CD4-positive, alpha-beta T cell treated with Interleukin-12 subunit alpha and Interleukin-12 subunit beta, for 1 hour (primary cell): ENCODE measurements at places on chromosomes 4 and X.
A peak's percentile ranks its signal among the peaks of the same experiment; 100 is the strongest.

DNA sequence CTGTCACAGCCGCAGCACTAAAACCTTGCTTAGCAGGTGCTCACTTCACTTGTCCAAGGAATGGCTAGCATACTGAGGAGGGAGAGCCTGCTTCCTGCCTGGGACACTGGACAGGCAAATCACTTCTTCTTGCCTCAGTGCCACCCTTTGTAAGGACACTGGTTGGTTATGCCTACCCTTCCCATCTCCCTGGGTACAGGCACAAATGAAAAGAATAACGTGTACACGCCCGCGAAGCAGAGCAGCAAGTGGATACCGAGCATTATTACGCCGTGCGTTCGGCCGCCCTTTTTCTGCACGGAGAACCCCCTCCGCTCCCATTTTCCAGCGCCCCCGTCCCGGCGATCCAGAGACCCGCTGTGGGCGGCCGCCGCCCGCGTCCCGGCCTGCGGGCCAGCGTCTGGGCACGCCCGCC is 338 bp upstream of the KLHL2 start:
- DNase-seq, result no peak

- no peak for DNase-seq
These were observed 35.4 kb upstream of the TMEM184C start for GRCh38 chr4:147581606-147582350.

DNA sequence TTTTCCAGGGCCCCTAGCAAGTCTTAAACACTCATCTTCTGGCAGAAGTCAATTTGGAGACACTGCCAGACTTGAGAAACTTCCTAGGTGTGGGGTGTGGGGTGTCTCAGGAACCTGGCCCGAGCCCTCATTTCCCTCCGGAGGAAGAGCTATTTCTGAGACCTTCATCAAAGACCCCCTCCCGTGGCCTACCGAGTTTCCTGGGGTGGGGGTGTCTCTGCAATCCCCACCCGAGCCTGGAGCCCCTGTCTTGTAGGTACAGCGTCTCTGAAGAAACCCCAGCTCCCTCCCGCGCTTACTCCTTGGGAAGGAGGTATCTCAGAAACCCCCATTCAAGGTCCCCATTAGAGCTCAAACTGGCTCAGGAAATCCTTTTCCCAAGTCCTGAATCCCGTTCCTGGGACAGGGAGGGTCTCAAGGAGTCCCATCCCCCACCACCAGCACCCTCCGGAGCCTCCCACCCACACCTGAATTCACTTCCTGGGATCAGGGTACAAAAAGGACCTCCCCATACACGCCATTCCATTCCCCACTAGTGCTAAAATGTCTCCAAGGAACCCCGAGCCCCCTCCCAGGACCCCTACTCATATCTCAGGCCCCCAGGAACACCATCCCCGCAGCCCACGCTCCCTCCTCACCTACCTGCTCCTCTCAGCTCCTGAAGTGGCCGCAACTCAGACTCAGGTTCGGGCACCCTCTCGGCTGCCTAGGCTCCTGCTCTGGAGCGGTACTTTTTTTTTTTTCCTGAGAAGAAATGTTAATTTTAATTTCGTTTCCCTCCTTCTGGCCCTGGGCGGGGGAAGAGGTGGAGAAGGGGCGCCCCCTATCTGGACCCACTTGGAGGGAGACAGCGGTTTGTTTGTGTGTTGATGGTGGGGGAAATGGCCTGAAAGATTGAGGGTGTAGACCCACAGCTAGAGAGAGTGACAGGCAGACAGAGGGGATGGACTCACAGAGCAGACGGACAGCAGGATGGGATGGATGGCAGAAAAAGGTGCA is 1.1 kb downstream of the SLC38A5 start:
- peak; percentile 57 for DNase-seq

DNA sequence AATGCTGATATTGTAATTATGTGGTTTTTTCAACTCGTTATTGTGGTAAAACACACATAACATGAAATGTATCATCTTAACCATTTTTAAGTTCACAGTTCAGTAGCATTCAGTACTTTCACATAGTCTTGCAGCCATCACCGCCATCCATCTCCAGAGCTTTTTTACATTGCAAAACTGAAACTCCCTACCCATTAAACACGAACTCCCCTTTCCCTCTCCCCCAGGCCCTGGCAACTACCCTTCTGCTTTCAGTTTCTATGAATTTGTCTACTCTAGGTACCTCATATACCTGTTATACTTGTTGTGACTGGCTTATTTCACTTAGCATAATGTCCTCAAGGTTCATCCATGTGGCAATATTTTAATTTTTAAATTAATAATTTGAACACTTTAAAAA is 380.6 kb downstream of the MAPK10 start:
- no peak for DNase-seq

DNA sequence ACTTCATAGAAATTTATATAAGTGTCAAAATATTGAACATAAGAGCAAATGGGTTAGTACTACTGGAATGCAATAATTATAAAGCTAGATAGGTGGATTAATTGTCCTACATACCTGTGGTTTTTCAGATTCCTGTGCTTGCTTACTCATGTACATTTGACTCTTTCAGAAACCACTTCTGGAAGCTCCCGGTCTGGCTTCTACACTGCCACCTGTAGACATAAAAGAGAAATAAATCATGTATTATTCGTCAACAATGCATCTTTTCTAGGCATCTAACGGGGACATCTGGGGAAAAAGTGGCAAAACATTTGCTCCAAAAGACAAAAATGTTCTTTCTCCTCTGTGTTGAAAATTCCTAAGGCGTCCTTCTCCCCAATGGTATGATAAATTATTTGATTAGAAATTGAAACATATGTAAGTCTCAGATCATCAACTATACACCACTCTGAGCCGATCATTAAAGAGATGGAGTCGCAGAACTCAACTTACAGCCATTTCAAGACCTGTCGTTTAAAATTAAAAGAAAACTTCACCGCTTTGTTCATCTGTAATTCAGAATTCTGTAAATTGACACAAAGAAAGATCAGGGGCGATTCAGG is 648.7 kb upstream of the DIPK2B start:
- DNase-seq, result peak; percentile 51

DNA sequence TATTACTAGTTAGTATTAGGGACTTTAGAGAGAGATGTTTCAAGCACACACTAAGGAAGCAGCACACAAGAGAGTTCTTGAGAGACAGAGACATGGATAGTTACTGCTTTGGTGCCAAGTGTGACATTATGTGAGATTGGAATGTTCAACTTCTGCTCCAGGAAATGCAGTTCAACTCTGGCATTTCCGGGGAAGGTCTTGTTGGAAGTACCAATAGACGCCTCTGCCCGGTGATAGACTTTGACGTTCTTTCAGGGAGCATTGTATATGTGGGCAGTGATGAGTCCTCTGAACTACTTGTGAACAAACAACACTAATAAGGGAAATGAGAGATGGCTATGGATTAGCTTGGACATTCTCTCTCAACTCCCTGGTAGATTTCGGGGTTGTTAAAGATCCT is 638.1 kb upstream of the BOD1L1 start:
- DNase-seq, result no peak

DNA sequence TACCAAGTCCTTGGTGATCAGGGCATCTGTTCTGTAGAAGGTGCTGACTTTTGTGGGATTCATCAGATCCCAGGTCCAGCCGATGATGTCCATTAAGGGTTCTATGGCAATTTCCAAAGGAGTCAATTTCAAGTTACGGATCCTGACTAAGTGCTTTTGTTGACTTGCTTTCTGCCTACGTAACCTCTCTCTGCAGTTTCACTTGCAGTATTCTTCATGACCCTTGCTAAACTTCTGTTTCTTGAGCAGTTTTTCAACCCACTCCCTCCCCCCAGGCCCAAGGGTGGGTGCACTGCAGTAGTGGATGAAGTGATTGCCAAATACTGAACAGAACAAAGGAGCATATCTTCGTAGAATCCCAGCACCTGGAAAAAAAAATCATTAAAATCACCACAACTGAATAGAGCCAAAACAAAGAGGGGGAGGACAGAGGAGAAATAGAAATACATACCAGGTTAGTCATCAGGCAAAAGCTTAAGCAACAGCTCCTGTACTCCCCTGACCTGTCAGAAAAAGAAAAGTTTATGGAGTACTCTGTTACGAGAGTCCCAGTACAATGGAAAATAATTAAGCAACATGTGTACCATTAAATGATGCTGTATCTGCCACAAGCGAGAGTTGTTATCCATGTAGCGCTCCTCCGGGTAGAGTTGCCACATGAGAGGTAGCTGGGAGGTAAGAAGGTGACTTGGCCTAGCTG is 5.8 kb downstream of the CMC4 start:
- DNase-seq, result no peak

- no peak for DNase-seq
These were observed 84.4 kb downstream of the PPARGC1A start for GRCh38 chr4:23805450-23805851.

GRCh38 chr4:108446556-108446955 is 173.8 kb upstream of the RPL34 start:
- no peak for DNase-seq

DNA sequence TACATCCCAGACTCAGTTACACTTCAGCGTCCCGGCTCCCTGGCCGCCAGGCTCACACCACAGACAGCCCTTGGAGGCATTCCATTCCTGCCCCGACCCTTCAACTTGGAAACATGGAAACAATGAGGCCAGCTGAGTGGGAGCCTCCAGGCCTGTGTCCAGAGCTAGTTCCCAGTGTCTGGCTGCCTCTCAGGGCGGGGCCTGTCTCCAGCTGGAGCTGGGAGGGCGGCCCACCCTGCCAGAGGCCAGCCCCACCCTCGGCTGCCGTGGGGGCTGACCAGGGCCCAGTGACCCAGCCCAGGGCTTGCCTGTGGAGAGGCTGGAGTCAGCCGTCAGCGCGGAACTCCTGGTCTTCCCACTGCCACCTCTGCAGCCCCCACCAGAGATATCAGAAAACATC is 37.4 kb upstream of the SPON2 start:
- DNase-seq, result no peak
